Activated CD4-positive, alpha-beta T cell treated with anti-CD3 and anti-CD28 coated beads, Interleukin-2, amount 10 ng/mL, durations not matched to agents 7 days and 5 days (primary cell): ENCODE measurements at places on chromosomes 7 and 10.

DNA sequence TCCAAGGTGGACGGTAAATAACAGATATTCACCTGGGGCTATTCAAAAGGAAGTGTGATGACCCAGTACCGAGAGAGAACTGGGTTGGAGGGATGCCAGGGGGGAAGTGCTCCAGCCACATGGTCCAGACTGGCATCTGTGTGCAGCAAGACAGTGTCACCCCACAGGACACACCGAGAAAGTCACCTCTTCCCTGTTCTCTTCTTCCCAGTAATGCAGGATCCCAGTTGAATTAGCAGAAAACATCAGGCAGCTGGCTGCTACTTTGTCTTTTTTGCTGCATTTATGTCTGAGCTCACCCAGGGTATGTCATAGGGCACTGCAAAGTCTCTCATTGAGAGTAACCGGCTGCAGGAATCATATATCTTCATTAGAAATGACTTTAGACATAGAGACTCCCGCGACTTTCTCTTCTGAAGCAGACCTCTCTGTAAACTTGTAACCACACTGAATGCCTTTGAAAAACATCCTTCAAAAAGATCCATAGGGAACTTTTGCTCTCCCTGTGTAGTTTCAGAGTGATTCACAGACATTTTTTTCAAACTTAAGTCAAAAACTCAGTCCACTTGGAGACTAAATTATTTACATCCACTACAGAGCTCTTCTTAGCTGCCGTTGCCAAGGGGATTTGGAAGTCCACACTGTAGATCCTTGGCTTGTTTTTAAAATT is 609.0 kb upstream of the DPP6 start:
- no peak for DNase-seq

DNA sequence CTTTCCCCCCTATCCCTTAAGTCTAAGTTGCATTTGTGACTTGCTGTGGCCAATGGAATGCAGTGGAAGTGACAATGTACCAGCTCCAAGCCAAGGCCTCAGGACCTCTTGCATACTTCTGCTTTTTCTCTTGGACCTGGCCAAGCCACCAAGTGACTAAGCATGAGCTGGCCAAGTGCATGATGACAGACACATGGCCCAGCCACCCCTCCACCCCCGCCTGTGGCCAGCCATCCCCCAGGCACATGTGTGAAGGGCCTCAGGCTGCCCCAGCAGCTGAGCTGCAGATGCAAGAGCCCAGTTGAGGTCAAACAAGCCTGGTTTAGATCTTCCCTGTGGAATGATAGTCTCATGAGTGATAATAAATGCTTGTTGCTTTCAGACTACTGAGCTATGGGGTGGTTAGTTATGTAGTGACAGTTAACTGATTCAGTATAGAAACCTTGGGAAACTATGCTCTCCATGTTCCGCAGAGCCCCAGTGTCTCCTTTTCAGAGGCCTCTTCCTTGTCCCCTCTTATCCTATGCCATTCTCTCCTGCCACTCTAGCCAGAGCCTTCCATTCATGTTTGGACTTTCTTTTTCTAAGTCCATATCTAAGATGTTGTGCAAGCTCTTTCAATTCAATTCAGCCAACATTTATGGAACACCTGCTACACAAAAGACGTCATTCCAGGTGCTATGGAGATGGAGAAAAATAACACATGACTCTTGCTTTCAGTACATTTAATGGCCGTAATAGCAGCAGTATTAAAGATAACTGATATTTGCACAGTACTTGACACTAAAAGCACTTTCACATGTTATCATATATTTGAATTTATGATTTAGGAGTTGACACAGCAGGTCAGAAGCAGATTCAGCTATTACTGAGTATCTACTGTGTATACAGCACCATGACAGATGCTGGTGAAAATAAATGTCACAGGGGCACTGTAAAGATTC is 55.5 kb upstream of the LOXL4 start:
- DNase-seq: no peak

DNA sequence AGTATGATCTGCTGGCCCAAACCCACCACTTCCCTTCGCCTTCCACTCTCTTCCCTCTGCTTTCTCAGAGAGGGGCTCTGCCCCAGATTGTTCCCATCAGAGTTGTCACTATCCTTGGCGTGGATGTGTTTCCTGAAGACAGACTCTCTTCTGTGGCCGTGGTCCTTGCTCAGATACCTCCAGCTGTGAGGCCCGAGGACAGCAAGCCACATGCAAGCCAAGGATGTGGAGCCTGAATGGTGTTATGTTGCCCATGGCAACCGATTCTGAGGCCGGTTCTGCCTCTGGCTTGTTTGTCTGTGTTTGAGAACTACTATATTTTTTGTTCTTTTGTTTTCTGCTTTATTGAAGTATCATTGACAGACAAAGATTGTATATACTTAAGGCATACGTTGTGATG is 247.4 kb upstream of the PODXL start:
- no peak for DNase-seq

DNA sequence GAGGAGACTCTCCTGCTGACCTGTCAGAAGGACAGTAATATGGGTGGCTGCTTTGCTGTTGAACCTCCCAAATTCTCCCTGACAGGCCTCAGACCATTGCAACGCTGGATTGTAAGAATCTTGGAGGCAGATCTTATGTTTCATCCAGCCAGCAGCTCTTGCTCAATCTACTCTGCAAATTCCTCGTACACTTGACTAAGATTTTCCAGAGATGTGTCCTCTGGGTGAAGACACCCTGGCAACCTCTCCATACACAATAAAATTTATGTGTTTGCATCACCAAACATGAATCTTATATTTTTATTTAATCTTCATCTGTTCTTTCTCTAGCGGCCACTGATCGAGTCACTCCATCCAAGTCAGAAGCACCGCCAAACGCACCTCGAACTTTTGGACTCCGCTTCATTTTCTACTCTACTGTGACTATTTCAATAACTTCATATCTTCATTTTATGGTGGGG is 623.1 kb downstream of the ACTR3B start:
- no peak for DNase-seq

DNA sequence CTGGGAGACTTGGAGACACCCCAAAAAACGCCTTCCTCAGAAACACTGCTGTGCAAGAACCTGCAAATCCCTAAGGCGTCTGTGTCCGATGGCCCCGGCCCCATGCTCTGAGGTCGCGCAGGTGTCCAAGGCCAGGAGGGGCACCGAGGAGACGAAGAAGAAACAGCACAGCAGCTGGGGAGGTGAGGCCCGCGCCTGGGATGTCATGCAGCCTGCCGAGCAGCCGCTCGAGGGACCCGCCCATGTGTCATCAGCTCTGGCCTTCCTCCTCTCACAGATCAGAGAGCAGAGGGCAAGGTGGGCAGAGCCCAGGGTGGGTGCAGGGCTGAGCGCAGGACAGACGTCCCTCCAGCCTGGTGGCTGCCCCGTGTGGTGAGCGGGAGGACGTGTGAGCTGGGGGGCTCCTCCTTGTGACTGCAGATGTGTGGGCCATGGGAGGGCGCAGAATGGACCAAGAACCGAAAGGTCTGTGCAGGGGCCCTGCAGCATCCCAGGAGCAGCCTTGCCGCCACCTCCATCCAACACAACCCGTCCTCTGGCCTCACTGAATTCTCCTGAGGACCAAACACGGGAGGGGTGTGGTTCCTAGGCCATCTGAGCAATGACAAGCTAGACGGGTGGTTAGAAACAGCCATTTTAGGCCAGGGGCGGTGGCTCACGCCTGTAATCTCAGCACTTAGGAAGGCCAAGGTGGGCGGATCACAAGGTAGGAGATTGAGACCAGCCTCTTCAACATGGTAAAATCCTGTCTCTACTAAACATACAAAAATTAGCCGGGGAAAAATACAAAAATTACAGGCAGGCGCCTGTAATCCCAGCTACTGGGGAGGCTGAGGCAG is 13.1 kb upstream of the GPER1 start:
- no peak for DNase-seq

DNA sequence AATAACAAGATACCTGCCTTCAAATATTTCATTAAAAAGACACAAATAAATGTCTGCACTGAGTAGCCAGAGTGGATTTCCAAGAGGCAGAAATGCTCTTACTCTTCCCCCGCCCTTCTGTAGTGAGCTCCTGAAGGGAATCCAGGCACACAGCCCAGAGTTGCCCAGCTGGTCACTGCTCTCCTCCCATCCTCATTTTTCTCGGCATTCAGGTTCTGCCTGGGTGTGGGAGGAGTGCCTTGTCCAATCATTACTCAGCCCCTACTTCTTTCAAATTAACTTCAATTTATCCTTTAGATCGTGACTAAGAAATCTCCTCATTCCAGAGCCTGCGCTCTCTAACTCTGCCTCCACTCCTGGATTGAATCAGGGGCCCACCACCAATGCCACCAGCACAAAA is 12.2 kb downstream of the CCDC6 start:
- no peak for DNase-seq

- DNase-seq: no peak
These were observed at the start of gene SORCS3 for GRCh38 chr10:104641187-104641936. TSS of gene SORCS3 (plus strand) at chr10:104641290.

GRCh38 chr7:142618655-142619351 is 130.5 kb upstream of the PRSS1 start:
- no peak for DNase-seq

GRCh38 chr7:149199234-149199995 is 4.1 kb downstream of the ZNF282 start:
- DNase-seq: no peak

DNA sequence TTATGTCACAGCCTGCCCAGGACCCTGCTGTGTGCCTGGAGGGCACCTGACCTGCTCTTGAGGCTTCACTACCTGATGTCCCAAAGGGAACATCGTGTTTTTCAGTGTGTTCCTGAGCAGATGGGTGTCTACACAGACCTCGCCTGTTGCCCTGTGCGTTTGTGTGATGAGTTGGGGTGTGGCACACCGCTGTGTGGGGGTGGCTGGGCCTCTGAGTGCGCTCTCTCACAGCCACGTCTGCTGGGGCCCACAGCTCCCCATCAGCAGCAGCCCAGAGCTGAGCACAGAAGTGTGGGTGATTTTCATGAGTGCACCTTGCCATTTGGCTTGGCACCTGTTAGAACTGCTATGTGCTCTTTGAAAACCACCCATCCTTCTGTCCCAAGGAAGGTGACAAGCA is 121.5 kb downstream of the NKX6-2 start:
- DNase-seq: no peak

DNA sequence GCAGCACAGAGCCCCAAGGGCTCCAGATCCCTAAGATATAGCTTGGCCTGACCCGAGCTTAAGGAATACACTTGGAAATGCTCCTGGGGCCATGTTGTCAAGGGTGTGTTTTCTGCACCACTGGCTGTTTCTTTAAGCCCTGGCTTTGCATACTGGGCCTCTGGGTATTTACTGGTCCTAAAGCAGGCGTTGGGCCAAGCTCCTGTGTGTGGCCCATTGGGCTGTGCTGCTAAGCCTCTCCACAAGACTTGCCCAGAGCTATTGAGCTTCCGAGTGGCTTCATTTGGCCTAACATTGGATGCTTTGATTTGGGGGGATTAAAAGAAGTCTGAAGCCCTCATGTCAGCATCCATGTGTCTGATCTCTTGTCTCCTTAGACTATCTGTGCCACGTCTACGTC is 5.2 kb downstream of the YKT6 start:
- no peak for DNase-seq

- DNase-seq: no peak
These were observed 109.0 kb downstream of the SLIT1 start for GRCh38 chr10:97076781-97077180.

- no peak for DNase-seq
These were observed 370.7 kb upstream of the MGMT start for GRCh38 chr10:129096065-129096984.

DNA sequence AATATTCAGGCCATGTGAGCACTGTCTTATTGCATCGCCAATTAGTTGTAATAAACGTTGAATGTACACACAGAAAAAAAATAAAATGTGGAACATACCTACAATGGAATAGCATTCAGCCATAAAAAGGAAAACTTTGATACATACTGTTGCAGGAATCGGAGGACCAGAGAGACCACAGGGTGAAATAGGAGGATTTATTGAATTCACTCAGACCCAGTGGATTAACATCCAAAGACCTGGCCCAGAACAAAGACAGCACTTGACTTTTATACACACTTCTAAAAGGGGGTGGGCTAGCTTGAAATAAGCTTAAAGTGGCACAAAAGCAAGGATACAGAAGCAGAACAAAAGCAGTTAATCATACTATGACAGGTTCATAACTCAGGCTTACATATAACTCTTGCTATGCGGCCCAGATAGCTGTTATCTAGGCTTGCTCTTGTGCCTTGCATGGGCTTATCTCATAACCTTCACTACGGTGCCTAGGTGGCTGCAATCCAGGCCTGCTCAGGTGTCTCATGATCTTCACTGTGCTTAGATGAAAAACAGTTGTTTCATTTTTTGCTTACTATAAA is 292.2 kb upstream of the TAC1 start:
- no peak for DNase-seq

DNA sequence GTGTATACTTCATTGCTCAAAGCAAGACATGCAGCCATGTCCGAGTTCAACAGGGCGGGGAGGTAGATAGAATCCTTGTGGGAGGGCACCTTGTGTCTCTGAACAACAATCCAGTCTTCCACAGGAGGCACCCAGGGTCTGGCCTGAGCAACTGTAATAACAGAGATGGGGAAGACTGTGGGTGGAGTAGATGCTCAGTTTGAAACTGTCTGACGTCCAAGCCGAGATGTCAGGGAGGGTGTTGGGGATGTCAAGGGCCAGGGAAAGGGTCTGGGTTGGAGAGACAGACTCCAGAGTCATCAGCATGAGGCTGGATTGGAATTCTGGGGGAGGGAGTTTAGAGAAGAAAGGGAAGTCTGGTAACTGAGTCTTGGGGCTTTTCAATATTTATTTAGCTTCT is 88.0 kb downstream of the FANK1 start:
- DNase-seq: no peak

- DNase-seq: peak; percentile 35
These were observed at the start of gene NT5C3A for GRCh38 chr7:33062023-33062781. TSS of gene NT5C3A (minus strand) at chr7:33062776. CDS start at chr7:33062705, 71 bp downstream.

DNA sequence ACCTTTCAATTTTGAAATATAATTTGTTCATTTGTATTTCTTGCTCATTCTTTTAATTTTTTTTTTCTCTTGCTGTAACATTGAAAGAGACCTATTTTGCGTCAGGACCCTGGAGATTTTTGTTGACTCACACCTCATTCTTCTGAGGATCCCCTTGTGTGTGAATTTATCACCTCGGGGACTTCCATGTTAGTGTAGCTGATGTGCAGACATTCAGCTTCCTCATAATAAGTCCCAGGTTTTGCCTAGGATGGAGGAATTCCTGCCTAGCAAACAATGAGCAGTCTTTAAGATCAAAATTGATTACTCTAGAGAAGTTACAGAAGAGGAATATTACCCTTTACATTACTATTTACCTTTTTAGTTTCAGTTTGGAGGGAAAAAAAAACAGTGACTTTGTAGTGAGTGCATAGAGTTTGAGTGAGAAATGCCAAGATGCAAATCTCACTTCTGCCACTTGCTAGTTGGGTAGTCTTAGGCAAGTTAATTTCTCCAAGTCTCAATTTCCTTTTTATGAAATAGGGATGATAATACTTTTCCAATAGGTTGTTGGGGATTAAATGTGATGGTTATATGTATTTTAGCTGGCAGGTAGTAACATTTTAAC is 14.3 kb downstream of the TES start:
- DNase-seq: no peak

DNA sequence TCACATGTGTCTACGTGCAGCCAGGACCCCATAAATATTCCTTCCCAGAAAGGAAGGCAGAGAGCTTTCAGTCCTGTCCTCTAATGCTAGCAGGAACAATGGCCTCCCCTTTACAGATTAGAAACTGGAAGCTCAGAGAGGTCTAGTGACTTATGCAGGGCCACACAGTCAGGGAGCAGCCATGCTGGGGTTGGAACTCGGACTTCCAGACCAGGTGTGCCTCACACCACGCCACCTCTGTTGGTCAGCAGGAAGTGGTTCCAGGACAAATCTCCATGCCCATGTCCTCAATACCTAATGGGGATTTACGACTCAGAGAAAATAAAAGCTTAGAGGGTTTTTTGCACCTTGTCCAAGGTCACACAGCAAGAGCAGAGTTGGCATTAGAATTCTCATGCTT is 378.9 kb downstream of the RPS24 start:
- DNase-seq: no peak
